ENCODE measurements at places on chromosomes 3 and 15.

- ATAC-seq: no peak
These were observed 11.3 kb downstream of the USF3 start for GRCh38 chr3:113685124-113685523.

- ATAC-seq: no peak
These were observed 199.9 kb downstream of the MFSD1 start for GRCh38 chr3:159001711-159002110.

GRCh38 chr3:126964950-126965349 is 18.0 kb upstream of the PLXNA1 start:
- no peak for ATAC-seq

- ATAC-seq: no peak
These were observed 48.3 kb downstream of the ASB7 start for GRCh38 chr15:100650685-100651084.

DNA sequence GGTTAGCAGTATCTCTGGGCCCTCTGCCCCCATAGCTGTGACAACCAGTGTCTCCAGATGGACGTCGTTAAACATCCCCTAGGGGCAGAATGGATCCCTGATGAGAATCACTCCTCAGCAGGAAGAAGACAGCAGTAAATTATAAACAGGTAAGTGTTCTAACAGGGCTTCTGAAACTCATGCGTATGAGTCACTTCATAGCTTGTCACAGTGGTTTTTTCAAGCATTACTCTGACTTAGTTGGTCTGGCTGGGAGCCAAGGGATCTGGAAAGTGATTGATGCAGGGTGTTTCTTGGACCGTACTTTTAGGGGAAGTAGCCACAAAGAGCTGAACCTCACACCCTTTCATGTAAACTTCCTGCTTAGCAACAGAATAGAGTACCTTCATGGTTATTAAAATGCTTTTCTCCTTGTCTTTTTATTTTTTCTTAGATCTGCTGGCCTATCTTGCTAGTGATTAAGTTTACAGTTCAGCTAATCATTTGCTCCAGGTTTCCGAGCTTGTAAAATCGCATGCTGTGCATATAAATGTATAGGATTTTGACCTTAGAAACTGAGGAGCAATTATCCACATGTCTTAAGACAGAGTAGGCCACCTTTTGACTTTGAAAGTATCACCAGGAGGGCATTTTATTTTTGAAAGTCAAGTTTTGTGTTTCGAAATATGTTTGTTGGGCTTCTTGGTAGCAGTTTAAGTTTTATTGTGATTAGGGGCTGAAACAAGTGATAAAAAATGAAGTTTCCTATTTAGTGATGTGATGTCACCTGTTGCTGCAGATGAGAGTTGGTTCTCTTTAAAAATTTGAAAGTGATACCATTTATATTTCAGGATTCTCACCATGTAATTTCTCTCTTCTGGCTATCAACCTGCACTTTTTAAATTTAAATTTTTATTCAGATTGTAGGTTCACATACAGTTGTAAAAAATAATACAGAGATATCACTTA is 333.9 kb downstream of the PTPRG start:
- ATAC-seq: peak; percentile 90

DNA sequence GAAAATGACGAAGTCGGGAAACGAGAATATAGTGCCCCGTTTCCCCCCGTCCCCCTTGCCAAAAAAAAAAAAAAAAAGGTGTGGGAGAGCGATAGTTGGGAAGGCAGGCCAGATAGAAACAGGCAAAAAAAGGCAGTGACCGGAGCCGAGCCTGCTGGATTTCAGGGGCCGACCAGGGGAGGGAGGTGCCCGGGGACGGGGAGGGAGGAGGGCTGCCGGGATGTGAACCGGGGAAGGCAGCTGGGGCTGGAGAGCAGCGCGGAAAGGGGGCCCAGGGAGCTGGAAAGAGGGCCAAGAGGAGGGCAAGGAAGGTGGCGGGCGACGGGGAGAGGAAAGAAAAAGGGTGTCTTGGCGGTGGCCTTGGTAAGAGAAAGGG is 837 bp downstream of the LRRN1 start:
- peak; percentile 4 for ATAC-seq

- peak; percentile 98 for ATAC-seq
These were observed 23.5 kb upstream of the HES1 start for GRCh38 chr3:194112120-194113106.

- ATAC-seq: no peak
These were observed 119.0 kb downstream of the SUCNR1 start for GRCh38 chr3:151992326-151993041.

DNA sequence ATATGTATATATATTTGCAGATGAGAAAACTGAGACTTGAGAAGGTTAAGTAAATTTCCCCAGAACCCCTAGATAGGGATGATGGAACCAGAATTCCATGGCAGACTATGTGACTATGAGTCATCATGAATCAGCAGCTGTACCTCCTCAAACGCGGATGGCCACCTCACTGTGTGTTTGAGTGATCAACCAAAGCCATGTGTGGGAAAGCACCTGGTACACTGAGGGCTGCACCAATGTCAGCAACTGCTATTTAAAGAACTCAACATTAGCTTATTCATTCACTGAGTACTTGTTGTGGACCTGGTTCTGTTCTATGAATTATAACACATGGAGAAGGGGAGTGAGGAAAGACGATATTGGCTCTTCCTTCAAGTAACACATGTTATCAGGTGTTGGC is 377.0 kb downstream of the GAP43 start:
- ATAC-seq: peak; percentile 64

- ATAC-seq: peak; percentile 93
These were observed 10.8 kb downstream of the FOXL2 start for GRCh38 chr3:138935863-138936740.

GRCh38 chr3:8525893-8526292 is 24.3 kb downstream of the LMCD1 start:
- ATAC-seq: no peak

GRCh38 chr3:16512435-16513140 is 911 bp downstream of the RFTN1 start:
- peak; percentile 15 for ATAC-seq

- ATAC-seq: no peak
These were observed 9.5 kb downstream of the ZNF280D start for GRCh38 chr15:56723787-56724186.

GRCh38 chr3:118997190-118997589 is 37.5 kb downstream of the IGSF11 start:
- ATAC-seq: no peak

- ATAC-seq: no peak
These were observed 21.1 kb downstream of the RBP2 start for GRCh38 chr3:139455206-139455605.

DNA sequence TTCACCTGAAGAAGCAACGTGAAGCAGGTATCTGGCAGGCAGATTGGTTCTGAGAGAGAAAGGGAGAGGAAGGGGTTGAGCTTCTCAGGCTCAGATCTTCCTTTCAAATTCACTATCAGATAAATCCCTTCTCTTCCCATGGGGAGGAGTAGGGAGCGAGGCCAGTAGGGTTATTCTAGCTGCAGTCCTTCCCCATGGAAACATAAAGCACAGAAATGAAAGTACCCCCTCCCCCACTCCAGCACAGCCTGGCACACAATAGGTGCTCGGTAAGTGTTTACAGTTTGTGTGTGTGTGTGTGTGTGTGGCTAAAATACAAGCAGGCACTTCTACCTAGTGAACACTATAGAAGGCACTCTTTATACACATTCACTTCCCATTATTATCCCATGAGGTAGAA is 20.8 kb upstream of the VPS8 start:
- ATAC-seq: no peak

- no peak for ATAC-seq
These were observed 362.7 kb upstream of the ARRDC4 start for GRCh38 chr15:97597801-97598200.

DNA sequence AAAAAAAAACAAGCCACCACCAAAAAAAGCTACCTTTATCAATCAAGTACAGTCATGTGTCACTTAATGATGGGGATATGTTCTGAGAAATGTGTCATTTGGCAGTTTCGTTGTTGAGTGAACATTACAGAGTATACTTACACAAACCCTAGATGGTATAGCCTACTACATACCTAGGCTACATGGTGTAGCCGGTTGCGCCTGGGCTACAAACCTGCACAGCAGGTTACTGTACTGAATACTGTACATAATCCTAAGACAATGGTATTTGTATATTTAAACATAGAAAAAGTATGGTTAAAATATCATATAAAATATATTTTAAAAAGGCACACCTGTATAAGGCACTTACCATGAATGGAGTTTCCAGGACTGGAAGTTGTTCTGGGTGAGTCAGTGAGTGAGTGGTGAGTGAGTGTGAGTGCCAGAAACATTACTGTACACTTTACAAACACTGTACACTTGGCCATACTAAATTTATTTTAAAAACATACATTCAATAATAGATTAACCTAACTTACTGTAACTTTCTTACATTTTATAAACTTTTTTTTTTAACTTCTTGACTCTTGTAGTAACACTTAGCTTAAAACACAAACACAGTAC is 25.9 kb upstream of the JMJD7 start:
- ATAC-seq: no peak

GRCh38 chr3:175383813-175384212 is 524.7 kb downstream of the NAALADL2 start:
- no peak for ATAC-seq

DNA sequence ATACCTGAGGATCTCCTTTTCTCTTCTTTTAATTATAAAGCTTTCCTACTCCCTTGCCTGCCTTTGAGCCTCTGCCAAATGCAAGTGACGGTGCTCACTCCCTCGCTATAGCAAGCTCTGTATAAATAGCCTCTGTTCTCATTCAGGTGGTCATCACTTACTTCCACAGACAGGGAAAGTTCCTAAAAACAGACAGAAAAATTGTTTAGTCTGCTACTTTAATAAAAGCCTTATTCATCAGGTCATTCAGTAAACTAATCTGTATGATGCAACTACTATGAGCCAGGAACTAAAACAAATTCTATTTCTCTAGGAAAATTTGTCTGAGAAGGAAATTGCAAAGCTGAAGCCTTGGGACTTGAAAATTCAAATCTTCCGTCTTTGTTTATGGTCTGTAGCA is 10.2 kb upstream of the DLG1 start:
- no peak for ATAC-seq

DNA sequence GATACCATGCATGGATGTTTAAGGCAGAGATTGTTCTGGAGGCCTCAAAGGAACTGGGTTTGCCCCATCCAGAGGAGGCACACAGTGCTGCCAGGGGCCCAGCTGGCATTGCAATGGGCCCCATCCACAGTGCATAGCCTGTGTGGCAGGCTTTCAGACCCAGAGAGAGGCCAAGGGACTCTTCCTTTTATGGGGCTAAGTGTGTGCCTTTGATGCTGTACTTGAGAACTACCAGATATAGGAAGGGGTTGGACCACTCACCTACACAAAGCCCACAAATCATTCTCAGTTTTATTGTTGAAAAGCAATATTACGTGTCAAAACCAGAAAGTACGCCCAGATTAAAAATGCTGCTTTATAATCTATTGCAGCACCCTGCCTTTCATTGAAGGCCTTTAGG is 134.9 kb downstream of the EPHB1 start:
- no peak for ATAC-seq

DNA sequence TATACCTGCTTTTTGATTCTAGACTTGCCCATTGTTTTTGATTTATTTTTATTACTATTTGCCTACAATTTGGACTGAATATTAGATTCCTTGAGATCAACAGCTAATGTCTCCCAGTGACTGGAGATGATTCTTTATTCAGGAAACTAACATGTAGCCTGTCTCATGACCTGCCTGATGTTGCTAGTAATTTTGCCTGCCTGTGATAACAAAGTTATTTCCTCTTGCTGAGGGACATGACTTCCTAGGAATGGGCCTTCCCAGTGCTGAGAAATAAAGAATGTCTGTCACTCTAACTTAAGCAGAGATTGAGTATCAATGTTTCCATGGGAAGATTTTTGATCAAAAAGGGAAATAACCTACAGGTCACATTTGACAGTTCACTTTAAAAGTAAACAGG is 13.4 kb upstream of the NPHP3 start:
- ATAC-seq: no peak

GRCh38 chr3:112604536-112604935 is 36.4 kb downstream of the CCDC80 start:
- no peak for ATAC-seq

DNA sequence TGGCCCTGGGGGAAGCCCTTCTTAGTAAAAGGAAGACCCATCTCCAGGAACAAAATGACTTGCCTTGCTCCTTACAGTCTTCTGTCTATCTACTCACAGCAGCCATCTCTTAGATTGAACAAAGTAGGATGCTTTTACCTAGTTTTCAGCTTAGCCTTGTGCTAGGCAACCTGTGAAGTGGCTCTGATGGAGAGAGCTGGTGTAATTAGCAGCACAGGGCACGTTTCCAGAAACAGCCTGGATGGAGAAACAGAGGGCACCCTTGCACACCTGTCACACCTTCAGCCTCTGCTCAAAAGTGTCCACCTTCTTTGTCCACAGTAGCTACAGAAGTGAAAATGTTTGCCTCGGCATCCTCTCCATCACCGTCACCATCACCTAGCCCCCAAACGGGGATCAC is 292.9 kb downstream of the RORA start:
- no peak for ATAC-seq

DNA sequence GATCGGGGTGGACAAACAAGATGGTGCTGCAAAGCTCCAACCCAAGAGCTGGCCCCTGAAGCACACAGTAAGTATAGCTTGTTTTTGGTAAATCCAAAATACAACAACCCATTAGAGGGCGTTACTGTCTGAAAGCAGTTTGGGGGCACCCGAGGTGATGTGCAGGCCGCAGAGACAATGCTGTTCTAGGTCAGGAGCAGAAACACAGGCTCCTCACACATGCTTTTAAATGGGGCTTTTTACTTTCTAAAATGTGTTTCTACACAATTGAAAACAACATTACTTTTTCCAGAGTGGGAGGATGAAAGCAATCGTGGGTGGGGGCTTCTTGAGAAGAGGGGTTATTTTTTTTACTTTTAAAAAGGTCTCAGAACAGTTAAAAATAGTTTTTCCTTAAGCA is 1029.3 kb upstream of the CFAP20DC start:
- no peak for ATAC-seq

DNA sequence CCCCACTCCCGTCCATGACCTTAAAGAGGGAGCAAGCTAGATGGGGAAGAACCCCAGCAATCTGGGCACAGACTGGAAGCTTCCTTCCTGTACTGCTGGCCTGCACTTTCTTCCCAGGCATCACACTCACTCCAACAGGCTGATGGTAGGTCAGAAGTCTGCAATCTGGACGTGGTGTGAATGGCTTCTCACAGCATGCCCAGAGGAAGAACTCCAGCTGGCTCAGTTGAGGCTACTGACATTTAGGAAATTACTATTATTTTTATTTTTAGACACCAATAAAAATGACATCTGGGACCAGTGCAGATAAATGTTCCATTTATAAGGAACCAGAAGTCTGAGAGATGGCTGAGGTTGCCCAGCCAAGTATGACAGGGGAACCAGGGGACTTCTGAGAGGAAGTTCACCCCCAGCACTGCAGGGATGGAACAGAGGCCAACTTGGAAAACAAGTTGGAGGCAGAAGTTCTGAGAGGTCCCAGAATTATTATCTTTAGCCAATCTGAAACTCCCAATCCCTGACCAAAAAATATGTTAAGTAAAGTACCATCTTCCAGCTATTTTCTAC is 163.8 kb upstream of the CTNNB1 start:
- ATAC-seq: no peak

DNA sequence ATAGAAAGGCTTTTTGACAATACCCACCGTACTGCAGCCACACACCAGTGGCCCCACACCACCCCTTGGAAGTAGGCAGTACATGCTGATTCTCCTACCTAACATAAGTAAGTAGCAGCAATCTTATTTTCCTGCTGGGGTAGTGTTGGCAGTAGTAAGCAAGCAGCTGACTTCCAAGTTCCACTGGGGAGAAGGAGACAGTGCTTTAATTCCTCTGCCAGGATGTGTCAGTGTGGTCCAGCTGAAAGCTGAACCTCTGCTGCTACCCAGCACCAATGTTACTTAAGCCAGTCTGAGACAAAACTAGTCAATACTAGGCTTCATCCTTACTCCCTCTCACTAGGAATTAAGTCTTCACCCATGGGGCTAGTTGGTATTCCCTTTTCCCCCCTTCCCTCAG is 74.7 kb downstream of the DZIP3 start:
- no peak for ATAC-seq

Data from motor neuron (in vitro differentiated cells).